ENCODE measurements at places on chromosomes 7 and 10.

DNA sequence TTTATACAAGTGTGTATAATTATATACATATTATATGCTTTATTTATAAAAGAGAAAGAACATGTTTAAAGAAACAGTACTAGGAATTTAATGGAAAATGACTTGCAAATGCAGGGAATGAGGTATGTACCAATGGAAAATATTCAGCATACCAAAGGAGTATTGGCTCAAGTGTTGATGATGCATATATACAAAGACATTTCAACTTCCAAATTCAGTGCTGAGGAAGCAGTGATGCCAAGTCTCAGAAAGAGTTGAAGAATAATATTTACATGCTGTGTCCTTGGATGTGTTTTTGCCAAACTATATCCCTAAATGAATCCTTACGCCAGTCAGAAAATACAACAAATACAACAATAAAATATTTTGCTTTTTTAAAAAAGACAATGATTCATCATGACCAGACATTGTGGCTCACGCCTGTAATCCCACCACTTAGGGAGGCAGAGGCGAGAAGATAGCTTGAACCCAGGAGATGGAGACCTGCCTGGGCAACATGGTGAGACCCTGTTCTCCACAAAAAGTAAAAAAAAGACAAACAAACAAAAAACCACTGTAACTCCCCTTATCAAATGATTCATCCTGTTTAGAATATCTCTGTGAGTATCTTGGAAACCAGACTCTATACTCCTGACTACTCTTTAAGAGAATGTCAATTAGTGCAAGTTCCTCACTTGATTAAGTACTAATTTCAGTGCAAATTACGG, 157.2 kb downstream of the CHRM2 start:
- no peak for DNase-seq

DNA sequence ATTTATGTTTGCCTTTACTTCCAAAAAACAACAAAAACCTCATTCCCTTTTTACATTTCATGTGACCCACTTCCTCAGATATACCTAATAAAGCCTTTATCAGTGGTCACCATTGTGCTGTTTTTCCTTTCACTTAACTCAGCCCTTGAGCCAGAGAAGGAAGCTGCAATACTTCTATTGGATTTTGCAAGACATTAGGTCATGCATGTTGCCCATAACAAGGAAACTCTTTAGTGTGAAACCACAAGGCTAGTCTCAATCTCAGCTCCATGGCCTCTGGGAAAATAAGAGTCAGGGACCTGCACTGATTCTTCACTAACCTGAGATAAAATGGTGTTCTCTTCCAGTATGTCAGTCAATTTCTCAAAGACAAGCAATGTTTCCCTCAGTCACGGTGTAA, 27.8 kb downstream of the STEAP4 start:
- peak; percentile 73 for DNase-seq

DNA sequence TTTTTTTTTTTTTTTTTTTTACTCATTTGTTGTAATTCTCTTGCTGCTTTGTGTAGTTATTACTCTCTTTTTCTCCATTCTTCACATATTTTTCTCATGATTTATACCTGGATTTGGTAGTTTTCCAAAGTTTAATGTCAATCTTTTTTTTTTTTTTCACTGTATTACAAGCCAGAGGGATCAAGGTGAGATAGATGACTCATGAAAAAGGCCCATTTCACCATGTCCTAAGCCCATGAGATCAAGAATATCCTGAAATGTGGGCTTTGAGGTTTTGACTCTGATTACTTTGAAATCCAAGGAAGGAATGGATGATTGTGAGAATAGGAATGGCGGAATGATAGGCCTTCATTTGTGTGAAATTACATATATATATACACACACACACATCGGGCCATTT, 31.1 kb downstream of the TAX1BP1 start:
- DNase-seq, result no peak

DNA sequence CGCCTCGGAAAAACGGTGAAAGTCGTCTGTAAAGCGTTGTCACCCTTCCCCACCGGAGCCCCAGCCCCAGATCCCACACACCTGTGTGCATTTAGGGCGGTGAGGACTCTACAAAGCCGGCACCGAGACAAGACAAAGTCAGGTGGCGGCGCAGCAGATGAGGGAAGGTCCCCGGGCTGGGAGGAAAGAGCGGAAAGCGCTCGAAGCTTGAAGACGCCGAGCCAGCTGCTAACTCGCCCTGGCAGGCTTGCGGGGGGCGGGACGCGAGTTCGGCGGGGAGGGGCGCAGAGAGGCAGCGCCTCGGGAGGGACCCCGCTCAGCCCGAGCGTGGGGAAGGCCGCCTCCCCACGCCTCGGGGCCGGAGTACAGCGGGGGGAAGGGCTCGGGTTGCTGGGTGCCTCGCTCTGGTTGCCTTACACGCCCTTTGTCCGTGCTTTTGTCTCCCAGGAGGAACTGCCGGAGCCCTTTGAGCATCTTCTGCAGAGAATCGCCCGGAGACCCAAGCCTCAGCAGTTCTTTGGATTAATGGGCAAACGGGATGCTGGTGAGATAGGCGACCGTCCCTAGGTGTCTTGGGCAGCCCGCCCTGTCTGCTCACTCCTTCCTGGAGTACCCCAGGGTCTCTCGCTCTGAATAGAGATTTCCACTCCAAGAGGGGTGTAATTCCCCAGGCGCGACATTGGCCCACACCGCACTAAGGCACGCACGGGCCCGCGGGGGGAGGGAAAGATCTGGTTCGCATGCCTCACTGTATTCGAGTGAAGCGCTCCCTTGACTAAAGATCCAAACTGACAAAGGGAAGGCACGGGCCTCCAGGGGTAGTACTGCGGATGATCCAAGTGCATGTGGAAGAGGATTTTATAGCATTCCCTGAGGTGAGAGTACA, 1.6 kb downstream of the TAC1 start:
- no peak for DNase-seq

- DNase-seq, result no peak
Observed at GRCh38 chr7:101833799-101834198, 16.4 kb downstream of the CUX1 start.

- DNase-seq, result peak; percentile 89
Observed at GRCh38 chr7:151795168-151795811, 81.6 kb downstream of the PRKAG2 start.

- DNase-seq, result peak; percentile 78
Observed at GRCh38 chr7:37480041-37481031, 31.7 kb upstream of the ELMO1 start.

DNA sequence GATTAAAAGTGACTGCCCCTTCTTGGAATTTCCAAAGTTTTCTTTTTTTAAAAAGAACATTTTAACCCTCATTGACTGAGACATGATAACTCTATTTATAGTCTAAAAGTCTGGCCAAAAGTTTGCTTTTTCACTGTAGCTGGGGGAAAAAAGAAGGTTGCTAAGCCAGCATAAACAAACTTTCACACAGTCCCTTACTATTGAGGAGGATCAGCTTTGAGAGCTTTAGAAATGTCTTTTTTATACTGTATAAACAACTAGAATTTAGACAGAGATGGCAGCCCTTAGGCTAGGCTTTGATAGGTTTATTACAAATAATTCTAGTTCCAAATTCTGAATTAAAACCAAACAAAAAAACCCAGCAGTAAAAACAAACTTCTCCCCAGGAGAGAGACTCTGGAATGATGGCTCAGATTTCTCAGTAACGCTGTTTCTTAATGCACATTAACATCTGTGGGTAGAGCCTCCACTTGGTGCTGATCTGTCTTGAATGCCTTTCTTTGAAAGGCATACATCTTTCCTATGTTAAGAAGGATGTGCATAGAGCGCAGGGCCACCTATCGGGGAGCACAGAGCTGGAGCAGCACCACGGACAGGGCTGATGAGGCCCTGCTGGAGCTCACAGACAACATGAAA, 100.9 kb upstream of the PDLIM1 start:
- DNase-seq, result peak; percentile 51

GRCh38 chr7:30865821-30866220, 45.8 kb upstream of the AQP1 start:
- DNase-seq, result no peak

GRCh38 chr10:103507235-103508191, 14.0 kb downstream of the NEURL1 start:
- DNase-seq, result no peak

- no peak for DNase-seq
Observed at GRCh38 chr7:2409745-2410414, 6.5 kb downstream of the CHST12 start.

- no peak for DNase-seq
Observed at GRCh38 chr10:110507346-110507745, 9.6 kb downstream of the DUSP5 start.

DNA sequence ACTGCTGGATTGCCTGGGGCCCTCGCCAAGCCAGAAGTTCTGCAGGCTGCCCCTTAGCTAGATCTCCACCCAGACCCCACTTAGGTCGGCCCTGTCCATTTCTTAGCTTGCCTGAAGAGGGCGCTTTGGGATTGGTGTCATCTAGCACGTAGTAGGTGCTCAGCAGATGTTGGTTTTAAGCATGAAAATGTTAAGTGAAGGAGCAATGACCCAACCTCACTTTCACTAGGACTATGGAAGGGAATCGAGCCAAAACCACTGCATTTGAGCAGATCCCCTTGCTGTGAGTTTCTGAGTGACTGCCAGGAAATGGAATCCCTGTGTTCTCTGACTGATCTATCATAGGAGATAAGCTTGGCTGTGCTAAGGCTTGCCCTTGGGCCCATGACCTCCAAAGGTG, 131.7 kb upstream of the EEPD1 start:
- peak; percentile 19 for DNase-seq

GRCh38 chr10:74255214-74255613, 104.2 kb downstream of the ADK start:
- DNase-seq, result peak; percentile 35

DNA sequence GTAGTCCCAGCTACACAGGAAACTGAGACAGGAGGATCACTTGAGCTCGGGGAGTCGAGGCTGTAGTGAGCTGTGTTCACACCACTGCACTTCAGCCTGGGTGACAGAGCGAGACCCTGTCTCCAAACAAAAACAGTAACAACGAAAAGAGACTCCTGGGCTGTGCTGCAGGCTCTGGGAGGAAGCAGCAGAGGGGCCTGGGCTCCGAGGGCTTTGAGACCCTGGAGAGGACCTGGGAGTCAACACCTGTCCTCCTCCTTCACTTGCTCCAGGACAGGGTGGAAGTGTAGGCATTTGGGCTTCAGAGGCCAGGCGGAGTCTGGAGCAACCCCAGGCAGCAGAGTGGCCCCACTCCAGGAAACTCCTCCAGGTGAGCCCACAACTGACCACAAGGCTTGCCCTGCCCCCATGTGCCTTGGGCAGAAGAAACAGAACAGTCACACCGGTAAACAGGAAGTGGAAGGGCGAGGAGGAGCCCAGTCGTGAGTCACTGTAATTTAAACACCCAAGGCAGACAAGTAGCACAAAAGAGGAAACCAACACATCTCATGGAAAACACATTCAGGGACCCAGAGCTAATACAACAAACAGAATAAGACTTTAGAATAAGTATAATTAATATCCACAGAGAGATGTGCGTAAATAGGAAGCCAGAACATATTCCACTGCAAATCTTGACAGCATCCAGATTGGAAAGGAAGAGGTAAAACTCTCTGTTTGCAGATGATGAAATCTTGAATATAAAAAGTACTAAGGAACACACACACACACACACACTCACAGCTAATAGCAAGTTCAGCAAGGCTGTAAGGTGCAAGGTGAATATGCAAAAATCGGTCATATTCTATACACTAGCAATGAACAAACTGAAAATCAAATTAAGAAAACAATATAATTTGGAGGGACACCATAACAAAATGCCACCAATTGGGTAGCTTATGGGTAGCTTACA, 20.5 kb upstream of the RASGEF1A start:
- peak; percentile 69 for DNase-seq

DNA sequence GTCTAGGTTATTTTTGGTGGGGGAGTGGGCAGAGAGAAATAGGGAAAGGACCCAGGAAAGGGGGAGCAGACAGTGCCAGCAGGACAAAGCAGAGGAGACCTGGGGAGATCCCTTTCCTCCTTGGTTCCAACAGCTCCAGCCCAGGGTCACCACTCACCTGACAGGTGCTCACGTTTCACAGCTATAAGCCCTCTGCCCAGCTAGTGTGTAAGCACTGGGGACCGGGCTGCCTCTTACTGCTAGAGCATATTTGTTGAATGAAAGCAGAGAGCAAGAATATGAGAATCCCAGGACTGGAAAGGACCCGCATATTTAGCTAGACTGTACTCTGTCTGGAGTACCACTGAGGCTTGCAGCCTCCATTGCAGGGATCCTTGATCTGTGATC, 6.7 kb downstream of the ZCCHC24 start:
- no peak for DNase-seq

GRCh38 chr7:13352677-13353076, 636.8 kb downstream of the ETV1 start:
- DNase-seq, result no peak

- no peak for DNase-seq
Observed at GRCh38 chr7:123131140-123131539, 68.6 kb downstream of the SLC13A1 start.

DNA sequence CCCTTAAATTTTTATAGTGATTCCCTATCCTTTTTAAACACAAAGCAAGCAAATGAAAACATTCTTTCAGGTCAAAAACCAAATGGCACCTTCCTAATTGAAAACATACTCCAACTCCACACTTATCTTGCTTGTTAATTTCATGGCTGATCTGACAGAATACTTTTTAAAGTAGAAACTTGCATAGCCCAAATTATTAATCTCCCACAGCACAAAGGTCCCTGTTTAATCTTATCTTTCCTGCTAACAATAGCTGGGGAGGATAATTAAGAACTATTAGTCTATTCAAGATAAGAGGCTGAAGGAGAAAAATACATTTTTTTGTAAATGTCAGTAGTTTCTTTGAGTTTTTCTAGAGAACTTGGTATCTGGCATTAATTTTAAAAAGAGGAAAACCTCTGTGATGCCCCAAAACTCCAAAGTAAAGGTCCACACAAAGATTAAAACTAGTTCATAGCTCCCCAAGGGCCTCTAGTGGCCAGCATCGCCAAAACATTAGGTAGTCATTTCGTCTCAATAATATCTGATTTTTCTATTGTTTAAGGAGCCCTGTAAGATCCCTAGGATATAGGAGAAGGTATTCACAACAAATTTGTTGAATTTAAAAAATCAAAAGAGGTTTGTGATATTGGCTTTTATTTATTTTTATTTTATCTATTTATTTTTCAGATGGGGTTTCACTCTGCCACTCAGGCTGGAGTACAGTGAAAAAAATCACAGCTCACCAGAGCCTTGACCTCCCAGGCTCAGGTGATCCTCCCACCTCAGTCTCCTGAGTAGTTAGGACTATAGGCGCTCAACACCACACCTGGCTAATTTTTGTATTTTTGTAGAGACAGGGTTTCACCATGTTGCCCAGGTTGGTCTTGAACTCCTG, 14.7 kb downstream of the CDNF start:
- DNase-seq, result peak; percentile 70

GRCh38 chr10:132640326-132641125, 102.9 kb downstream of the INPP5A start:
- DNase-seq, result no peak

GRCh38 chr10:32190890-32191491, 134.8 kb upstream of the KIF5B start:
- peak; percentile 81 for DNase-seq

GRCh38 chr10:111390813-111391563, 314.2 kb downstream of the ADRA2A start:
- DNase-seq, result no peak
